ENCODE measurements at places on chromosomes 13 and 19.

- DNase-seq: no peak
Measured at GRCh38 chr19:34416021-34416545, 11.9 kb downstream of the PDCD2L start.

- peak; percentile 92 for DNase-seq
Measured at GRCh38 chr19:48445606-48446481, at the start of gene GRWD1. Gene GRWD1, plus strand, starts transcription at chr19:48445983. Its CDS starts 23 bp downstream, at chr19:48446006.

GRCh38 chr13:113990321-113990837 is 16.5 kb upstream of the C13orf46 start:
- DNase-seq: no peak

DNA sequence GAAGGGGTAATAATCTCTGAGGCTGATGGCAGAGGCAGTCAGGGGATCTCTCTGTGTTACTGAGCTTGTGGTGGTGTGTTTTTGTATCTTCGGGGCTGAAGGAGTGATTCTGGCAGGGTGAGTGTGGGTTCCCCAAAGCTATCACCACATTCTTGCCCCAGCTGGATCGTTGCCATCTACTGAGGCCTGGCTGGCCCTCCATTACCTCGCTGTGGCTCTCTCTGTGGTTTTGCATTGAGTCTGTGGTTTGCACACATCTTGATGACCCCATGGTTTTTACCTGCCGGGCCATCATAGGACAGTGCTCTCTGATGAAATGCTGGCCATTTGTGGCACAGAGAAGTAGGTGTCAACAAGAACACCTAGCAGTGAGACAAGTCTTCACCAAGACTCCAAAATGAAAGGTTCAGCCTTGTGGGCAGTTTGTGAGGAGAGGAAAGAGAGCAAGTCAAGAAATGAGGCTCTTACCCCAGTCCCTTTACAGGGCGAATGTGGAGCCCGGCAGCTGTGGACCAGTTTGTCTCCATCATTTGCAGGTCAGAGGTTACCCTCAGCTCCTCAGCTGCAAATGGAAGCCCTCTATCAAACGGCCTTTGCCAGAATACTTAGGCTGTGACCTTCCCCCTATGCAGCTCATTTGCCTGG is 69.0 kb upstream of the NPAS1 start:
- DNase-seq: no peak

DNA sequence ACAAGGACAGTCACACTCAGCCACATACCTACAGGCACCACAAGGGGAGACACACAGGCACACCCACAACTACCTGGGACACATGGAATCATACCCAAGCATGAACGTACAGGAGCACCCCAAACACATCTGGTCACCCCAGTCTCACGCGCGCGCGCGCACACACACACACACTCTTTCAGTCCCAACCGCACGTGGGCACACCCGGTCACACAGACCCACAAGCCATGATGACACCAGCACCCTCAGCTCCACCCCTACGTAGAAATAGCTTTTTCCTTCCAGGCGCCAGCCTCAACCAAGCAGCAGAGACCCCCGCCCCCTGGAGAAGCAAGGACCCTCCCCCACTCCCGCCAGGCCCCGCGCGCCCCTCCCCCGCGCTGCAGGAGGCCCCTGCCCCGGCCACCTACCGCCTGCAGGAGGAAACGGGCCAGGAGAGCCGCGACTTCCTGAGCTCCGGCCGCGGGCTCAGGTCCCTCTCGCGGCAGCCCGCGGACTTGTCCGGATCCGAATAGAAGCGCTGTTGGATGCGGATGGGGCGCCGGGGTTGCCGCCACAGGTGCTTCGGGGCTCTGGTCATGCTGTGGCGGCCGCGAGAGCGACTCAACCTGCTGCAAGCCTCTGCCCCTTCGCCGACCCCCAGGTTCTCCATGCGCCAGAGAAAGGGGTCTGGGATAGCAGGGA is 6.4 kb upstream of the PDE4C start:
- no peak for DNase-seq

- no peak for DNase-seq
Measured at GRCh38 chr19:31107096-31107495, 242.1 kb downstream of the TSHZ3 start.

- no peak for DNase-seq
Measured at GRCh38 chr13:58239774-58240268, 608.3 kb downstream of the PCDH17 start.

GRCh38 chr19:6373813-6374108 is 1.2 kb downstream of the ALKBH7 start:
- DNase-seq: no peak

DNA sequence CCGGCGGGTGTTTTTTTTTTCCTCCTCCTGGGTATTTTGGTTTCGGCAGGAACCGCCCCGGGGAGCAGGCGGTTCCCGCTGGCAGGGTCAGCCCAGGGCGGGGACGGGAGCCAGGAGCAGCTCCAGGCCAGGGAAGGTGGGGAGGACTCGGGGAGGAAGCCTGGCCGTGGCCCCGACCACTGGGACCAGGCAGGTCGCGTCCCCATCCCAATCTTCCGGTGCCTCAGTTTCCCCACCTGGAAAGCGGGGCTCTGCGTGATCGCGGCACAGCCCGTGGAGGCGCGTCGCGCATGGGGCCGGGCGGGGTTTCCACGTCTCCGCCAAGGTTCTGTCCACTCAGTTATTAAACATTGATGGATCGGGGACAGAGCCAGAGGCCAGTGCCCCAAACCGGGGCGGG is 34.8 kb downstream of the IL12RB1 start:
- DNase-seq: no peak

GRCh38 chr13:67013709-67014108 is 216.4 kb downstream of the PCDH9 start:
- DNase-seq: no peak

GRCh38 chr13:52411629-52412028 is 5.7 kb upstream of the THSD1 start:
- DNase-seq: no peak

DNA sequence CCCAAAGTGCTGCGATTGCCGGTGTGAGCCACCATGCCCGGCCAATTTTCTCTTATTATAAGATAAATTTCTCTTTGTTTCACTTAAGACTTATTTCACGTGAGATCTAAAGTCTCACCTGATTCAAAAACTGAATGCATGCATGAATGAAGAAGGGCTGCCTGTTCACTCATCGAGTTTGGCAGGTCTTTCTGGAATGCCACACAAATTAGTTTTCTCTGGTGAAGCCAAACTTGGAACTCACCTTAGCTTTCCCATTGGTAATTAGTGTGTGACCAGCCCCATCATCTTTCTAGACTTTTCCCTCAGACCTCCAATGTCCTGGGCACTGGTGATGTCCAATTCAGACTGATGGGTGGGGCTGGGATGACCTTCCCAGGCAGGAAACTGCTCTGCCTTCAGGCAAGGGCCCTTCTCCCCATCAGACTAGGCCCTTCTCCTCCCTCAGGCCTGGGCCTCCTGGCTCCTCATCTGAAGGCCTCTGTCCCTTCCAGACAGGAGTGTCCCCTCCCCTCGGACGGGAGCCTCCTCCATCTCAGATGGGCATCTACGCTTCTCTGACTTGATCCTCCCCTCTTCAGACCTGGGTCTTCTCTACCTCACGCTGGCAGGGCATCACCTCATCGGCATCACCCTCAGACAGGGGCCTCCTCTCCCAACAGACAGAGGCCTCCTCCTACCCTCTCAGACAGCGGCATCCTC is 14.4 kb downstream of the C3 start:
- no peak for DNase-seq

GRCh38 chr13:60352644-60353043 is 44.4 kb upstream of the TDRD3 start:
- no peak for DNase-seq

GRCh38 chr13:20125129-20125782 is 35.6 kb downstream of the GJA3 start:
- DNase-seq: no peak

- DNase-seq: no peak
Measured at GRCh38 chr13:40189426-40189825, 477.0 kb downstream of the FOXO1 start.

GRCh38 chr13:27825072-27825471 is 32.8 kb downstream of the GSX1 start:
- DNase-seq: no peak
